ENCODE measurements at places on chromosomes 7 and 10.

DNA sequence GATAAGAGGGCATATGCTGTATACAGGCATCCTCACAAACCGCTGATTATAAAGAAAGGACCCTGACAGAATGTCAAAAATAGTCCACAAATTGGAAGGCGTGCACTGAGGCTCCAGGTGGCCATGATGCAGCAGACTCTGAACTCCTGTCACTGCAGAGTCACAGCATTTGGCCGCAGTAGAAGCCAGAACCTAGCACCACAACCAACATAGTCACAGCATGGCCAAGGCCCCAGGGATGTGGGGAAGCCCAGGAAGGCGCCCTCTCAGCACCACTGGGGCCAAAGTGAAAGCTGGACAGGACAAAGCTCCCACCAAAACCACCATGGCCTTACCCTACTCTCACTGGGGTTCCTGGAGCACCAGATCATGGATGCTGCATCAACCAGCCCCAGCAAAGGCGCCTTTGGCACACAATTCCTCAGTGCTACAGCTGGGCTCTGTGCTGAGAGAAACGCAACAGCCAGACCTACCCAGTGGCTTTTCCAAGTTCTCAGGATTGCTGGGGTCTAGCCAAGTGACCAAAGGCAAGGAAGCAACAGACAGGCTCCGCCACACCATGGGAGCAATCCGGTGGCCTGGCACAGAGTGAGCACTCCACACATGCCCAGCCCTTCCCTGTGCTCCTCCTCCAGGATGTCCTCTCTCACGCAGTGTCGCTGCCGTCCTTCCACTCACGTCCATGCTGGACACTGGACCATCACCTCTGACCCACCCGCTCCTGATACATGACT lies 60.2 kb downstream of the STK17A start:
- DNase-seq = no peak

DNA sequence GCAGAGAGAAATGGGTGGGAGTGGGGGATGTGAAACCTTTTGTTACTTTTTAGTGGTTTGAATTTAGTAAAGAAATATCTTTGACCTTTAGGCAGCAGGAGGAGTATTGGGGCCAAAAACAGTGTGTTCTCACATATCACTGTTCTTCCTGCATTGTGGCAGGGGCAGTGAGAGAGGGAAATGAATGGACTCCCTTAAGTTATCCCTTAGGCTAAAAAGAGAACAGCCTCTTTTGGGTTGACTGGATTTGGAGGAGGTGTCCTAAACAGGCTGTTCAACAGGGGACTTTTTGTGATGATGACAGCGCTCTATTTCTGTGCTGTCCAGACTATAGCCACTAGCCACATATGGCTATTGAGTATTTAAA lies 22.3 kb downstream of the ZNF775 start:
- no peak for DNase-seq

DNA sequence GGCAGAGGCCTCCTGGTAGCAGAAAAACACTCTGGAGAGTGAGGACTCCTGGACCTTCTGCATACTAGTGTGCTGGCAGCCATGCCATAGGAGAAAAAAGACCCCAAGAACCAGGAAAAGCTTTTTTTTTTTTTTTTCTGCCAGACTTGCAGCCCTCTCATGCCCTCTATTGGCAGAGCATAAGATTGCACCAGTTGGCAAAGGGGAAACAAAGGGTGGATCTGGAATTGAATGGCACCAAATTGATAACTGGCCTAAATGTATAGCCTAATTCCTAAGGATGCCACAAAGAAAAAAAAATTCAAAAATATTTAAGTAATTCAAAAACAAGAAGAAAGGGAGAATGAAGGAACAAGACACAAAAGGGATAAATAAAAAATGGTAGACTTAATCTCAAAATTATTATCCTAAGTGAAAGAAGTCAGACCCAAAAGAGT lies 112.5 kb upstream of the GHITM start:
- DNase-seq = no peak

DNA sequence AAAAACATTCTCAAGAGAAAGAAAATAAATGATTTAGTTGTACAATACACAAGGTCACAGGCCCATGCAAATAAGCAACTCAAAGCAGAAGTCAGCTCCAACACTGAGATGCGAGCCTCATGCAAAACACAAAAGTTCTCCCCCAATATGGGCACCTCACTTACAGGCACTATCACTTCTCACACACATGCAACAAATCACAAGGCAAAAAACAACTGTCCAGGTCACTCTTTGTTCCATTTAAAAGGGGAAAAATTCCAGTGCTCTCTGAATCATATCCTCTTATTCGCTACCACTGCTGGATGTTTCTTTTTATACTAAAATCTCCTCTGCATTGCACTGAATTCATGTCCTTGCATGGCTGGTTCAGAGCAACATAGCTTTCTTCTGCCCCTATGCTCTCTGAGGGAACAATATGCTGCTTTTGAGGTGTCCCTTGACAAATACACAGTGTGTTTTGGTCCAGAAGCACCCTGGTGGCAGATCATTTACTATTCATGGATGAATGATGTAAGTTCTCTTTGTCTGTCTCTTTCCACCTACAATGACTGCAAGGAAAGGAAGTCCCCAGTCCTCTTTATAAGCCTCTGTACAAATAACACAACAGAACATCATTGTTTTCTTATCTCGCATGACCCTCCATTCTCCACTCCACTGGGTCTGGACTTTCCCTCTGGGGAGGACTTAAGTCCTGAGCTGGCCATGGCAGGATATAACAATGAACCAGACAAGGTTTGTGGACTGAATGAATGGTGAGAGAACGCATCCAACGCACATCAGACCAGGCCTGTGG lies 85.4 kb upstream of the GSDME start:
- DNase-seq = no peak

DNA sequence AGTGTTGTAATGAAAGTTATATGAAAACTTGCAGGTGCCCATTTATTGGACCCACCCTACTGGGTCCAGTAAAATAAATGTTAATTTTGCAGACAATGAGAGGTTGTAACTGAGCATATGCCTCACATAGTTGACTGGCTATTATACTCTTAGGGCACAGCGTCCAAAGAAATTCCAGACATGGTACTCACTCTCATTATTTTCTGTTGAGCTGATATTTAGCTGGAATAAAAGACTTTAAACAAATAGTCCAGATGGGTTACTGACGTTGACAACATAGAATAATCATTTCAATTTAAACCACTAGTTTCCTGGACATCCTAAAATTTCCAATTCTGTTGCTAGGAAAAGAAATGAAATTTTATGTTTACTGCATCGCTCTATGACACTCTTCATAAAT lies 174.5 kb downstream of the ZNF365 start:
- DNase-seq = no peak

GRCh38 chr7:124009321-124009720 lies 23.5 kb downstream of the TMEM229A start:
- DNase-seq = no peak

DNA sequence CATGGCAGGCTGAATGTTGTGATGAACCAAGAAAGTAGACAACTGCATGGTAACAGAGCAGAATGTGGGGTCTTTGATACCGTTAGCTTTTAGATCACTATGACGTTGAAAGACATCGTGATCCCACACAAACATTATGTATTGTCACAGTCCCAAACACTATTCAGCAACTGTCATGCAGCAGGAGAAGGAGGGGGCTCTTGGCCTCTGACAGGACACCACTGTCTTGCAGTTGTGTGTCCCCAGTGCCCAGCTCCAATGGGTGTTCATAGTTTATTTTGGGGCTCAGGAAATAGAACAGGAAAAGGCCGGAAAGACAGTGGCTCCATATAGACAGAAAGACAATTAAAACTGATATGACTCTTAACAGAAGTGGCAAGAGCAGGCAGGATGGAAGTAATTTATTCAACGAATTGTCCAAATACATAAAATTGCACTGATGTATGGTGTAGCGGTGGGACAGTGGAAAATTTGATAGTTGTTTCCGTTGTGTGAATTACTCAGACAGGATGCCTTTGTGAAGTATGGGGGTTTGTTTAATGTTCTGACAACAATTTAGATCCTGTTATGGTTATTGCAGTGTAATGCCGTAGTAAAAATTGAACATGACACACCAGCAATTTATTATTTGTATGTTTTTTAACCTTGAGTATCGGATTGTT lies 292.0 kb downstream of the LRMDA start:
- DNase-seq = no peak

- DNase-seq = no peak
Observed at GRCh38 chr7:47145186-47145725, 436.7 kb downstream of the TNS3 start.

DNA sequence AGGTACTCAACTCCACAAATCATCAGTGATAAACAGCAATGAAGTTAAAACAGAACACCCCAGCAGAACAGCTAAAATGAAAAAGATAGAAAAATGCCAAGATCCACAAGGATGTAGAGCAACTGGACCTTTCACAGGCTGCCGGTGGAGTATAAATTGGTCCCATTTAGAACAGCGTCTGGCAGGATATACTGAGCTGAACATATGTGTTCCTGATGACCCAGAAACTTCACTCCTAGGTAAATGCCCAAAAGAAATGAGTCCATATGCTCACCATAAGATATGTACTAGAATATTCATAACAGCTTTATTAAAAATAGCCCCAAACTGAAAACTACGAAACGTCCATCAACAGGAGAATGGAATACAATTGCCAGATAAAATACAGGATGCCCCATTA lies 102.4 kb downstream of the OAT start:
- no peak for DNase-seq

- DNase-seq = no peak
Observed at GRCh38 chr7:39100270-39100669, 122.6 kb downstream of the POU6F2 start.

DNA sequence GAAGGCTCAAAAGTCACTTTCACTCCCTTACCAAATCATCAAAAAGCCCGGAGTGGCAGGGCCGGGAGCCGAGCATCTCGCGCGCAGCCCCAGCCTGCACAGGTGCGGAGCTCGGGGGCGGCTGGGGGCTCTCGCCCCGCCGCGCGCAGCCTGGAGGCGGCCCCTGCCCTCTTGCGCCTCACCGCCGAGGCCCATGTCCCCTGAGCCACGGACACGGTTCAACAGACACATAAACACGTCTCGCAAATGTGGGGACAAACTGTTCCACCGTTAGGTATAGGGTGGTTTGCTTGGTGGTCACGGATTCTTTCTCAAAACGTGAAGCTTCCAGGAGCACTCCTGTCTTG lies 700 bp downstream of the GSAP start:
- peak; percentile 40 for DNase-seq

GRCh38 chr10:63825111-63825510 lies 303.9 kb downstream of the REEP3 start:
- no peak for DNase-seq

GRCh38 chr7:50838675-50839377 lies 56.1 kb upstream of the GRB10 start:
- DNase-seq = no peak

DNA sequence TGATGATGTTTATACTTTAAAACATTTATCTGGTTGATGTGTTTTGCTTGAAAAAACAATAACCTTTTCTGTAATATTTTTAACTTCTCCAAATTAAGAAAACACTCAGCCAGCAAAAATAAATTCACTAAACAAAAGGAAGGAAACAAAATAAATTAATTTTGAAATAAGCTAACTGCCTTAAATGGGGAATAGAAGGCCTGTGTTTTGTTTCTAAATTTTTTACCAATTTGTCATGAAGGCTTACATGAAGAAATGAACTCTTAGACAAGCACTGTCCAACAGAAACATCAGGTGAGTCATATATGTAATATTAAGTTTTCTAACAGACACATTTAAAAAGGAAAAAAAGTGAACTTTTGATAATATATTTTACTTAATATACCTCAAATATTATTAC lies 68.5 kb downstream of the LRRN3 start:
- no peak for DNase-seq

GRCh38 chr10:96283351-96283750 lies 12.0 kb upstream of the BLNK start:
- DNase-seq = no peak

- no peak for DNase-seq
Observed at GRCh38 chr7:125149151-125149550, 219.5 kb upstream of the POT1 start.

GRCh38 chr7:94514140-94514889 lies 4.7 kb downstream of the CASD1 start:
- DNase-seq = no peak

GRCh38 chr10:95485056-95485844 lies 75.9 kb downstream of the SORBS1 start:
- no peak for DNase-seq

DNA sequence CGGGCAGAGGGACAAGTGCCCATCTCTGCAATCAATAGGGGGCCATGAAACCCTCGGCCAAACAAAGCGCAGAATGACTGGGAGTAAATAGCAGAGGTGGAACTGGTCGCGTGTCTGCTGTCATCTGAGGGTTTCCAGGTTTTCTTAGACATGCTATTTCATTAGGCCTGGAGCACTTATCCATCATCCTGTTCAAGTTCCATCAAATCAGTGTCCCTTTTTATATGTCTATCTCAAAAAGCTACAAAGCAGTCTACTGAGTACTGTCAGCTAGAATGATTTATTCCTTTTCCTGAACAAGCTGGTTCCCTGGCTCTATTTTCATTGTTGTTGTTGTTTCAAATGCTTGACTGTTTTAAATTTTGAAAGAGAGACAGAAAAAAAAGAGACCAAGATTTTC lies 590.5 kb downstream of the PARD3 start:
- DNase-seq = no peak

Data from GM12892 (cell line).